ENCODE measurements at places on chromosomes 6 and 20.

GRCh38 chr6:127457456-127458064 is 1.6 kb downstream of the KIAA0408 start:
- peaks cover 10% of the 10 kb centered on the region for H3K4me1 ChIP-seq
- no peaks in the 10 kb centered on the region for H3K36me3 ChIP-seq
- no peak overlapping the region for H3K27ac ChIP-seq

DNA sequence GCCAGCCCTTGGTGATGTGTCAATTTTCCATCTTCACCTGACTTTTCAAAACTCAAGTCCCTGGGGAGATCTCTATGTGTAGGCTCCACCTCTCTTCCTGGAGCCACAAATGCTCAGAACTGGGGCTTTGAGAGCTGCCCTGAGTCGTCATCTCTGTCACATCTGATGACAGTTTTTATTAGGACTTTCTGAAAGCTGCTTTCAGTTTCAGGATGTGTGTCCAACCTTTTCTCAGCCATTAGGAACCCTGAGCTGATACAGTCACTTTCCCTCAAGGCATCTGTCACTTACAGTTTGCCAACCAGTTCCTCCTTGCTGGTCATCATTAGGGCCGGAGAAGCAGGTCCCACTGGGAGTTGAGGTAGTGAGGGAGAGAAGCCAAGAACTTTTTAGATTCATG is 365.9 kb upstream of the CHD6 start:
- DNase-seq = peak; percentile 34
- H3K27me3 ChIP-seq = no peaks in the 10 kb centered on the region
- no peak overlapping the region for H3K27ac ChIP-seq
- no peaks in the 10 kb centered on the region for H3K4me1 ChIP-seq
- no peaks in the 10 kb centered on the region for H3K36me3 ChIP-seq
- H3K4me3 ChIP-seq = no peak overlapping the region

- no peak overlapping the region for H3K4me3 ChIP-seq
- H3K27me3 ChIP-seq = peaks cover 19% of the 10 kb centered on the region
- no peak for DNase-seq
- H3K4me1 ChIP-seq = peaks cover 6% of the 10 kb centered on the region
Observed at GRCh38 chr20:47706345-47706744, 78.9 kb downstream of the SULF2 start.

- H3K27ac ChIP-seq = no peak overlapping the region
- peaks cover 4% of the 10 kb centered on the region for H3K36me3 ChIP-seq
- no peak overlapping the region for H3K4me3 ChIP-seq
- no peak for DNase-seq
- H3K4me1 ChIP-seq = peaks cover 8% of the 10 kb centered on the region
- H3K27me3 ChIP-seq = peaks cover 13% of the 10 kb centered on the region
Observed at GRCh38 chr6:43953794-43954310, 173.4 kb downstream of the MRPL14 start.

GRCh38 chr6:109321752-109322151 is 60.5 kb downstream of the CD164 start:
- no peak overlapping the region for H3K4me3 ChIP-seq
- H3K27me3 ChIP-seq = no peaks in the 10 kb centered on the region
- no peak for DNase-seq
- no peak overlapping the region for H3K27ac ChIP-seq
- no peaks in the 10 kb centered on the region for H3K4me1 ChIP-seq
- H3K36me3 ChIP-seq = no peaks in the 10 kb centered on the region

DNA sequence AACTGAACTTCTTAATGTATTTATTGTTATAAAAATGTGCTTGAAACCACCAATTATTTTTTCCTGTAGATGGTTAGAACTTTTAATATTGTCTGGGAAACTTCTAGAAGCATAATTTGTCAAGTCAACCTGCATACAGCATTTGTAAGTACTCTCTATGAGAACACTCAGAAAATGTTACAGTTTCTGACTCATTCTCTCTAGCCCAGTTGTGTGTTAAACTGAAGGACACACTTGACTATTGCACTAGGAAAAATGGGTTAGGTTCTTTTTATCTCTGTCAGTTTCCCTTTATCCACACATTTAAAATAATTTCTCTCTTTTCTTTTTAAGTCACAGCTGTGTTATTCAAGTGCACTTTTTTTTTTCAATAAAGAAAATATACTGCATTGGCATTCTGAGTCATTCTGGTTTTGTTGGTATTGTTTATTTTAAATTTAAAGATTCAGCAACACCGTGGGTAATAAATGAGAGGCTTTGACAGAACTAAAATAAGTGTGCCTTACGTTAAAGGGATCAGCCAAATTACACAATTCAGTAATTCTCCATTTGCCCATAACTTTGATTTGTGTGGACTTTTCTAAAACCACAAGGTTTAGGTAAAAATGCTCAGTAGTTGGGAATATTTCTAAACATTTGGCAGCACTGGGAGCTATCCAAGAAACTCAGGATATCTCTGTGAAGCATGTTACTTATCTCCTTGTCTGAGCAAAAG is 50.7 kb downstream of the OPN5 start:
- H3K36me3 ChIP-seq = no peaks in the 10 kb centered on the region
- peaks cover 14% of the 10 kb centered on the region for H3K4me1 ChIP-seq
- peaks cover 15% of the 10 kb centered on the region for H3K27me3 ChIP-seq
- no peak for DNase-seq

GRCh38 chr20:4832469-4832868 is 110.8 kb downstream of the PRND start:
- peaks cover 13% of the 10 kb centered on the region for H3K4me1 ChIP-seq
- peaks cover 33% of the 10 kb centered on the region for H3K27me3 ChIP-seq
- no peak overlapping the region for H3K4me3 ChIP-seq

DNA sequence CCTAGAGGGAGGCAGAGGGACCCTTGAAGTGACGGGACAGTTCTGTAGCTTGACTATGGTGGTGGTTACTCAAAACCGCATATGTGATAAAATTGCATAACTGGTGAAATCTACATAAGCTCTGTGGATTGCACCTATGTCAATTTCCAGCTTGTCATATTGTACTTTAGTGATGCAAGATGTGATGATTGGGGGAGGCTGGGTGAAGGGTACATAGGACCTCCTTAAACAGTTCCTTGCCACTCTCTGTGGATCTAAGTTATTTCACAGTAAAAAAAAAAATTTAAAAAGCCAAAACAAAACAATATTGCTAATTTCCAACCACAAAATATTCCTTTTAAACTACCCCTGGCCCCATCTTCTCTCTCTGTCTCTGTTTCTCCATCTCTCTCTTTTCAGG is 472.6 kb upstream of the SULF2 start:
- H3K27ac ChIP-seq = no peak overlapping the region
- H3K27me3 ChIP-seq = peaks cover 87% of the 10 kb centered on the region
- H3K4me1 ChIP-seq = no peaks in the 10 kb centered on the region
- H3K36me3 ChIP-seq = no peaks in the 10 kb centered on the region
- H3K4me3 ChIP-seq = no peak overlapping the region

- H3K4me1 ChIP-seq = peaks cover 3% of the 10 kb centered on the region
- H3K27me3 ChIP-seq = peaks cover 20% of the 10 kb centered on the region
- H3K36me3 ChIP-seq = no peaks in the 10 kb centered on the region
- no peak for DNase-seq
- H3K27ac ChIP-seq = no peak overlapping the region
- H3K4me3 ChIP-seq = no peak overlapping the region
Observed at GRCh38 chr6:129381885-129382284, 328.1 kb downstream of the ARHGAP18 start.

DNA sequence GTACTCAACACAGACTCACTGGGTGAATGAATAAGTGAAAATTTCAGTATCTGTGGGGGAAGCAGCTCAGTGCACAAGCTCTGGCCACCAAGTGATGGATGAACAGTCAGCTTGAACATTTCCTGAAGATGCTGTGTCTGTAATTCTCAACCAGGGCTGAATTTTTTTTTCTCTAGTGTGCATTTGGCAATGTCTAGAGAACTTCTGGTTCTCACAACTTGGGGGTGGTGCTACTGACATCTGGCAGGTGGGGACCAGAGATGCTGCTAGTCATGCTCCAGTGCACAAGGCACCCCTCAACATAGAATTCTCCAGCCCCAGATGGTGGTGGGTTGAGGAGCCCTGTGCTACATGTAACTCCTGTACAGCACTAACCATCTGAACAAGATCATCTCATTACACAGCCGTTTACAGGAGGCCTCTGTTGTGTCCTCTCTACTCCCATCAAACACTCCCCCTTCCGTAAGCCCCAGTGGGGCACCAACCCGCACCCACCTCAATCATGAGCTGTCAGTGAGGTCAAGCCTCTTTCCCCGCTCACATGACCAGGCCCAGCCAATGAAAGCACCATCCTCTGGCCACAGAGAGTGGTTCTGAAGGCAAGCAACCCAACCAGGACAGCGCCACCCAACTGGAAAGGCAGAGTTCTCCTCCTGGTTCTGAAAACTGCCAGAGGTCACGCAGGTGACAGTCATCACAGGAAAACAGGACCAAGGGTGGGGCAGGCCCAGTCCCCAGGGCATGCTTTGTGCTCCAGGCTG is 103.9 kb upstream of the PMEPA1 start:
- no peaks in the 10 kb centered on the region for H3K36me3 ChIP-seq
- H3K27me3 ChIP-seq = peaks cover 30% of the 10 kb centered on the region
- no peak overlapping the region for H3K27ac ChIP-seq
- H3K4me3 ChIP-seq = no peak overlapping the region
- DNase-seq = no peak

DNA sequence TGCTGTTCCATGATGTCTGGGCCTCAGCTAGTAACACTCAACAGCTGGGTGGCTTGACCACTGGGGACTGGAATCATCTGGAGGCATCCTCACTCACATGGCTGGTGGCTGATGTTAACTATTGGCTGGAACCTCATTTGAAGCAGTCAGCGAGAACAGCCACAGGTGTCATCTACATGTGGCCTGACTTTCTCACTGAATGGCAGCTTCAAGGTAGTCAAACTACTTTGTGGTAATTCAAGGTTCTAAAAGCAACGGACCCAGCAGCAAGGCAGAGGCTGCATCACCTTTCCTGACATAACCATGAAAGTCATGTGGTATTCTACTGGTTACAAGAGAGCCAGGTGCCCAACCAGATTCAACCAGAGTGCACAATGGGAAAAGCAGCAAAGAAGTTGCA is 115.9 kb upstream of the DST start:
- H3K4me1 ChIP-seq = peaks cover 45% of the 10 kb centered on the region
- H3K4me3 ChIP-seq = no peak overlapping the region
- no peak overlapping the region for H3K27ac ChIP-seq
- H3K27me3 ChIP-seq = no peaks in the 10 kb centered on the region

DNA sequence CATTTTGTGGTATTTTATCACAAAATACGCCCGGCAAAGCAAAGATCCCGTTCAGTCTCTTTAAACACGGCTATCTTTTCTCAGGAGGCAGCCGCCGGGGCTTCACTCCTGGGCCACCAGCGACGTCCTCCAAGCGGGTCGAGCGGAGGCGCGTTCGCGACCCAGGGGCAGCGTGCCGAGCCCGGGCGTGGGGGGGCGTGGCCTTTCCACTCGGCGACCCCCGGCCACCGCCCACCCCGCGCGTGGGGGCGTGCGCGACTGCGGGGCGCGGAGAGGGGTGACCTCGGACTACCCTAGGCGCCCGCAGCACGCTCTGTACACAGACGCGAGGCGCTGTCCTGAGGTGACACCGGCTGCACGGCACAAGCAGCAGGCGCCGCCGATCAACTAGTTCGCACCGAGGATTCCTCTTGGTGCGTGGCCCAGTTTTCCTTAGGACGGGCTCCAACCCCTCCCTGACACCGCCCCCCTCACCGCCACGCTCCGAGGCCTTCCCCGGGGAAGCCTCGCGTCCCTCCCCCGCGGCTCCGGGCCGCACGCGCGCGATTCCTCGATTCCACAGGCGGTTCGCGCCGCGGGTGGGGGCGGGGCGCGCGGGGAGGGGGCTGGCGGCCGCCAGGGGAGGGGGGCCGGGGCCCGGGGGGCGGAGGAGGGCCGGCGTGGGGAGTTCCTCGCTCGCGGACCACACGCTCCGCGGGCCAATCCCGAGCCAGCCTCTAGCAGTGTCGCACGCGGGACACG is 1.1 kb upstream of the JARID2 start:
- peak overlapping the region; percentile 98 for H3K4me3 ChIP-seq
- DNase-seq = peak; percentile 88
- H3K36me3 ChIP-seq = no peaks in the 10 kb centered on the region
- peak overlapping the region; percentile 97 for H3K27ac ChIP-seq
- peaks cover 23% of the 10 kb centered on the region for H3K4me1 ChIP-seq

- H3K27me3 ChIP-seq = no peaks in the 10 kb centered on the region
- no peak for DNase-seq
- H3K4me1 ChIP-seq = peaks cover 29% of the 10 kb centered on the region
- no peak overlapping the region for H3K4me3 ChIP-seq
- H3K27ac ChIP-seq = peak overlapping the region; percentile 74
Observed at GRCh38 chr6:20688710-20689500, 154.6 kb downstream of the CDKAL1 start.

DNA sequence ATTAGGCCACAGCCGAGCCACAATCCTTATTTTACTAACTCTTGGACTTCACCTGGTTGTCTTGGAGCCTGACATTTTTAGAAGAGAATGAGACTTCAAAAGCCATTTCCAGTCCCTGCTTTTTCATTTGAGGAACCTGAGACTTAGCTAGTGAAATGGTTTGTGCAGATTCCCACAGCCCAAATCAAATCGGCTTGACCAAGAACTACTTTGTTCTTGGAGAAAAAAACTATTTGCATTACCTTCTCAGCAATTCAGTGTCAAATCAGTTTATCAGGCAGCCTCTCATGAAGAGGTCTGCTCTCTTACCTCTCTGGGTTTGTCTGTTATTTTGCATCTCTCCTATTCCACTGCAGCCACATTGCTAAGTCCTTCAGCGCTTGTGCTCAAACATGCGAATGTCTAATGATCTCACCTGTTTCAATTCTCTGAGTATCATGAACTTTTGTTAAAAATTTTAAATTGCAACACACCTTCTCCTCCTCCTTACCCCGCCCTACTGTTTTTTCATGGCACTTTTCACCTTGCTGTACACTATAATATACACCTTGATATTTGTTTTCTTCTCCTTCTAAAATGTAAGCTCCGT is 573 bp upstream of the IFNGR1 start:
- DNase-seq = no peak
- peak overlapping the region; percentile 93 for H3K27ac ChIP-seq
- peak overlapping the region; percentile 92 for H3K4me3 ChIP-seq
- H3K27me3 ChIP-seq = no peaks in the 10 kb centered on the region
- no peaks in the 10 kb centered on the region for H3K36me3 ChIP-seq
- peaks cover 44% of the 10 kb centered on the region for H3K4me1 ChIP-seq

GRCh38 chr6:139240161-139241010 is 51.4 kb downstream of the TXLNB start:
- H3K4me1 ChIP-seq = peaks cover 16% of the 10 kb centered on the region
- H3K27ac ChIP-seq = peak overlapping the region; percentile 85
- peak; percentile 83 for DNase-seq
- H3K36me3 ChIP-seq = no peaks in the 10 kb centered on the region
- H3K4me3 ChIP-seq = peak overlapping the region; percentile 8

DNA sequence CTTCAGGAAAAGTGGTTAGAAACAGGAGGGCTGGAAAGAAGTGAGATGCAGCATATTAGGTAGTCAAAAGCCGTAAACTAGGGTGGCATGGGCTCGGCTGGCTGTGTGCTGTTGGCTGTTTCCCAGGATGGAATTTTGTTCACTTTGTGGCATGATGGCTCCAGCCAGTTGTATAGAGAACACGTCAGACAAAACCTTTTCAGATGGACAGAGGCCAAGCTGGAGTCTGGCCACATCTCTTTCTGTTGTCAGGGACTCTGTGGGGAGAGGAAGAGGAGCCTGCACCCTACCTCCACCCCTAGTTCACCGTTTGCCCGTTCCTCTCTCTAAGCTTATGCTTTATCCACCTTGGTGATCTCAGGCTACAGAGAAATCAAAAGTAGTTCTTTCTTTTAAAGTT is 22.0 kb downstream of the C6orf89 start:
- H3K36me3 ChIP-seq = peaks cover 48% of the 10 kb centered on the region
- DNase-seq = no peak
- peaks cover 12% of the 10 kb centered on the region for H3K4me1 ChIP-seq
- no peaks in the 10 kb centered on the region for H3K27me3 ChIP-seq
- H3K4me3 ChIP-seq = no peak overlapping the region
